ENCODE measurements at places on chromosomes 2 and 18.
A peak's percentile ranks its signal among the peaks of the same experiment; 100 is the strongest.

GRCh38 chr2:234569776-234570430 is 73.0 kb upstream of the ARL4C start:
- DNase-seq, result no peak

DNA sequence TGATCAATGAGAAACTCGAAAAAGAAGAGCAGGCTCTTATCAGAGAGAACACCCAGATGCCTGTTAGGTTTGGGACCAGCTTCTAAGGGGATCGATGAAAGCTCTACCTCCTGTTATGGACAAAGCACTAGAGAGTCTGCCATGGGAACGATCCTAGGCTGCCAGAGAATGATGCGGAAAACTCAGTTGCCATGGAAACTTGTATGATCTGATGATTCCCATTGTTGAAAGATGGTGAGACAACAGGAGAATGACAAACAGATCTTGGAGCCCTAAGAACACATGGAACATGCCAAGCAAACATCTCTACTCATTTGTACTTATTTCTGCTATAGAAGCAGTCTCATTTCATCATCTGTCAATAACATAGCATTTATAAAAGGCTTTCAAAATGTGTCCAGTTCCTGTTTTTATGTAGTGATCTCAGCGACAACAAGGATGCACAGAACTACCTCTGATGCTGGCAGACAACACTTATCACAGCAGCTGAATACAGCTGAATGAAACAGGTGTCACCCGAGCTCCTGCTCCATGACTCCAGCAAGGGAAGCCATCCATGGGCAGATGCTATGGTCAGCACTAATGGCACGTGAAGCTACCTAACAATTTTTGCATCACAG is 59.6 kb downstream of the NCKAP5 start:
- no peak for DNase-seq

DNA sequence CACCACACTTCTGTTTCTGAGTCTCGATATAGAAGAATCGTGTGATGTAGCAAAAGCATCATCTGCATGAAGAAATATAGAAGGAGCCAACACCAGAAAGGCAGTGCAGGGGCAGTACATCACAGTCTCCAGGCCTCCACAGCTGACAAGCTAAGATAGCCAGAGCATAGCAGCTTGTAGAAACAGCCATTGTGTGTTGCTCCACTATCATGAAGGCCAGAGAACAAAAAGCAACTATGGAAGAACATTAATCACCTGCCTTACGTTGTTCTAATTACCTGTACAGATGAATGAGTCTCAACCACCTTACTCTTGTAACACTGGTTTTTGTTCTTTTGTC is 129.0 kb downstream of the RND3 start:
- no peak for DNase-seq

GRCh38 chr2:70927138-70927537 is 8.6 kb upstream of the ATP6V1B1 start:
- DNase-seq, result no peak

- no peak for DNase-seq
Observed at GRCh38 chr18:46010676-46011075, 43.5 kb upstream of the EPG5 start.

GRCh38 chr2:54464341-54464740 is 8.2 kb downstream of the SPTBN1 start:
- DNase-seq, result no peak

- no peak for DNase-seq
Observed at GRCh38 chr2:127324635-127325034, 30.7 kb upstream of the ERCC3 start.

GRCh38 chr18:21069468-21069867 is 42.1 kb downstream of the ROCK1 start:
- DNase-seq, result no peak

GRCh38 chr18:37261246-37261840 is 304.3 kb downstream of the CELF4 start:
- DNase-seq, result no peak

GRCh38 chr2:139465789-139466188 is 685.6 kb upstream of the NXPH2 start:
- DNase-seq, result no peak

GRCh38 chr2:4219571-4219970 is 516.2 kb downstream of the DCDC2C start:
- DNase-seq, result no peak

- peak; percentile 22 for DNase-seq
Observed at GRCh38 chr2:84022810-84023431, 436.2 kb downstream of the SUCLG1 start.

DNA sequence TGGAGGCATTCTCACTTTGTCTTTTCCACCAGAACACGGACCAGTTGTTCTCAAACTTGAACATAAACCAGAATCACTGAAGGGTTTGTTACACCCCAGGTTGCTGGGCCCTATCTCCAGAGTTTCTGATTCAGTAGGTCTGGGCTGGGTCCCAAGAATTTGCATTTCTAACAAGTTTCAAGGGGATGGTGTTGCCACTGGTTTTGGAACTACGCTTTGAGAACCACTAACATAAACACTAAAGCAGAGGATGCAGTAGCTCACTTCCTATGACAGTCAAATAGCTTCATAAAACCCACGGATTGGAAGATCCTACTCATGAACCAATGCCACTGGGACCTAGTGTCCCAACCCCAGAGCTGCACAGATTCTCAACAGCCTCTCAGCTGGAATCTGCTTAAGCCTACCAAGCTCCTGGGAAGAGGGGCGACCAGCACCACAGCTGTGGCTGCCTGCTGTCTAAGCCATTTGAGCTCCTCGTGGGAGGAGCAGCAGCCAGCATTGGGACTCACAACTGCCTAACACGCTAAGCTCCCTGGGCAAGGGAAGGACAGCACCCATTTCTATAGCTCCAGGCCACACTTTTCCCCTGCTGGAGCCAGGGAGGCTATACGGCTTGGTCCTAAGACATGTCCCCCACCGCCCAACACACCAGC is 62.5 kb downstream of the C1D start:
- DNase-seq, result no peak

DNA sequence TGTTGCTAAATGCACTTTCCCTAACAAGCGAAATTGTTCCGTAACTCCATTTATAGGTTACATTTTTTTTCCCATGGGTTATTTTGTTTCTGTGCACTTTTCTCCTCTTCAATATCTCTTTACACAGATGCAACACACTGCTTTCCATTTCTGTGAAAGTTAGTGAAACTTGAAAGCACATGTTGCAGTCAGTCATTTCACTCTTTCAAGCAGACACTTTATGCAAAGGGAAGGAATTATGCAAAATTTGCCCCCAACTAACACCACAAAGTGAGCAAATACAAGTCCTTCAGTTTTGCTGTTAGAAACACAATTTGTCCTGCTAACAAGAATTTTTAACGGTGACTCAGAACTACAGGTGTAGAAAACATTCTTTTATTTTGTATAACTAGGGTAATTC is 124.8 kb downstream of the PTH2R start:
- no peak for DNase-seq

DNA sequence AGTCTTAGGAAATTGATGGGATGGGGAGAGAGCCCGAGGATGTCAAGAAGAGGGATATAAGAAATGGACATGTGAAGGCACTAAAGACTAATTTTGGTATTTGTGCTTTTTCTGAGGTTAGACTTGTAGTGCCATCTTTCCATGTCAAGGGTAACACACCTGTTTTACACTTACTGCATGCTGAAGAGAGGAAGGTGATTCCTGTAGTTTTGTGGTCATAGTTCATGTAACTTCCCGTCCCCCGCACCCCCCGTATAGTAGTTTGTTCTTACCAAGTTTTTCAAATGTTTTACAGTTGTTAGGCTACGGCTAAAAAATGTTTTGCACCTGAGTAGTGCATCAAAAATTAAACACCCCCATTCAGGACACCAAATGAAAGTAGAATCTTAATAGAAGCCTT is 73.8 kb downstream of the CLIP4 start:
- DNase-seq, result no peak

DNA sequence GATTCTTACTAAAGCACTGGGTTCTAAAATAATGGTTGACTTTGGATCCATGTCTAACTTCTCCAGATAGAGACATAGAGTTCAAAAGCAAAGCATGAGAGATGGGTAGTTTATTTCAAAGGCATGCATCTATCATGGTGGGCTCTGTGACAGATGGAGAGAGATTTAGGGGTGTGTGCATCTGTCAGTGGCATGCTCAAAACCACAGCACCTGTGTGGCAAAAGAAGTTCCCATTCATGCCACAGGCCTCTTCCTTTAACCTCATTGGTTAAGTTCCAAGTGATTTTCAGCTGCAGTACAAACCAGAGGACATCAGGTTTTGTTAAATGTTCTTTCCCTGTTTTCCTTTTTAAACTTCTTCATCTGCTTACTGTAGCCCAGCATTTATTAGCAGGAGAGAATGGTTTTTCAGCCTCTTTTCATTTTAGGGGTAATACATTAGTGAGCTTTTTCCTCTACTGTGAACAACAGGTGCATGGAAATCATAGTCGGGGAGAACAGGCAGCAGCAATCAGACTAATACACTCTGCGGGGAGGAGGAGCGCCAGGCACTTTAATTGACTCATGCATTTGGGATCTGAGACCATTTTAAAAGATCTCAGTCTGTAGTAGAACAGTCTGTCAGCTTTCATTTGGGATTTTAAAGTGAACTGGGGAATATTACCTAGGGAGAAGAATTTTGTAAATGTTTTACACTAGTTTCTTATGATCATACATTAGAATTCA is 52.4 kb upstream of the UPP2 start:
- DNase-seq, result no peak

DNA sequence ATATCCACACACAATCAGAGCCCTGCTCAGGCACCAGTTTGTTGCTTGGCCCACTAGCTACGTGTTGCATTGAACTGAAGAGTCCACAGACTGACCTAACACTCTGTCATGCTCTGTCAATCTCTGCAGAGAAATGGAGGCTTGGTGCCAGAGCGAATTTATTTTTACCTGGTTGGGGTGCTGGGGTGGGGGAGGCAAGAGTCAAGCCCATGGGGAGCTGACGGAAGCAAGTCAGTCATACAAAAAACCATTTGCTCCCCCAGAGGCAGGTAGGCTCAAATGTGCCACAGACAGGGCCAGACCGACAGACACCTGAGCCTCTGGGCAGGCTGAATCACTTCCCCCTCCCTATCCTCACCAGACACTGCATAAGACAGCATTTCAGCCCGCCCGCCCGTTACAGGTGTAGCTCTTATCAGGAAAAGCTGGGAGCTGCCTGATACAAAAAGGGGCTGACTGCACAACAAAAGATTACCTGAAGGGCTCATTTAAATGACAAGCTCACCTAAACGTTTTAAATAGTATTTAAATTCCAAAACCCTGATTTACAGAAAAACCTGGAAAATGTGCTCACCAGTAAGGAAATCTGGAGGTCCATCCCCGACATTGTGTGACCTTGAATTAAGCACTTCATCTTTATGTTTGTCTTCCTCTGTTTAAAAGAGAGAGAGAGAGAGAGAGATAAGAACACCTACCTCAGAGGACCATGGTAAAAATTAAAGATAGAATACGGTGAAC is 2.1 kb upstream of the PCBP1 start:
- DNase-seq, result peak; percentile 85

DNA sequence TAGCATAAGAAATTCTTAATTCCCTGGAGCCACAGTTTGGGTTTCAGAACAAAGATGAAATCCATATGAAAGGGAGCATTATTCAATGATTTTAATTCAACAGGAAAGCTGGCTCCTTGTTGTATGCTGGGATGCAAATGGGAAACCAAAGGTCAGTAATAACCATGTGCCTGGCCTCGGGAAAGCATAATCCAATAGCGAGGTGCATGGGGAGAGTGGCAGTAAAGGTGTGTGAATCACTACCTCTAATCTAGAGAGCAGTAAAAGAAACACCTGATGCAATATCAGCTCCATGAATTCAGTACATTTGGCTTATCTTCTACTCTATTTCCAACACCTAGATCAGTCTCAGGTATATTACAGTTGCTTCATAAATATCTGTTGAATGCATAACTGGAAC is 220.1 kb downstream of the FBXO15 start:
- no peak for DNase-seq

GRCh38 chr2:161113693-161114575 is 46.3 kb upstream of the TANK start:
- DNase-seq, result no peak

GRCh38 chr2:186544255-186544675 is 45.6 kb upstream of the ITGAV start:
- DNase-seq, result no peak

GRCh38 chr2:197498235-197498936 is 1.3 kb downstream of the HSPD1 start:
- no peak for DNase-seq

DNA sequence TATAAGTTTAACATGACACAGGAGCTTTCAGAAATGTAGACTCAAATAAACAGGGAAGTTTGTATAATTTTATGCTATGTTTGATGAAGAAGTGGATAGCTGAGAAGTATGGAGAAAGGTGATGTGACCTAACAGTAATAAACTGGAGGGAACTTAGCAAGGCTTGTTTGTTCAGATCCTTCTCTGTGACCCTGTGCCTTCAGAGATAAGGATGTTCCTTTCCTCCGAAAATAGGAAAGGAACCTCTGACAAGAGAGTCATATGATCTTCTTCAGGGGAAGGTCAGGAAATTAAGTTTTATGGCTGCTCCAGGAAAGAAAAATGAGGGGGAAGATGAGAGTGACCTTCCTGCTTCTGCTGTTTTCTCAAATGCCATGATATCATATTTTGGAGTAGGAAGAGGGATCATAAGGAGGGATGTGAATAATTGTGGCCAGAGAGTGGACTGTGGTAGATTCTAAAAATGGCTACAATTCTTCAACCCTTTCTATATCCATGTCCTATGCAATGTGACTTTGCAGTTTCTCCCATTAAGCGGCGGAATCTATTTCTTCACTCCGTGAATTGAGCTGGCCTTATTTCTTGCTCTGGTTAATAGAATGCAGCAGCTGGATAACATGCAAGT is 8.5 kb upstream of the C2orf69 start:
- DNase-seq, result no peak

GRCh38 chr2:200211643-200212042 is 94.8 kb upstream of the SPATS2L start:
- DNase-seq, result no peak

Data from WTC11 (cell line).